T-helper 2 cell treated with Interferon-gamma antibody and Interleukin-4, amounts not matched to agents 100 ng/mL and 5 ng/mL, for 36 hours (primary cell): ENCODE measurements at places on chromosomes 2 and 18. TPM values are rescaled to one million over a fixed set of nuclear protein-coding genes. Genes with fewer than 3 reads are reported as not detected.

The VWA3B gene
- total RNA-seq: not detected in 2 replicates

The EDAR gene
- not detected in 2 replicates for total RNA-seq

The TTC21B gene
- 18.6 and 20.2 TPM in 2 replicates for total RNA-seq

The STON1 gene
- total RNA-seq: 1.7 and 1.9 TPM in 2 replicates

The SP140 gene
- 117 and 120 TPM in 2 replicates for total RNA-seq

The LONRF2 gene
- total RNA-seq: 0.16 and 0.27 TPM in 2 replicates

The COX5B gene
- total RNA-seq: 203 and 216 TPM in 2 replicates

The SIX2 gene
- total RNA-seq: not detected in 2 replicates

The KLHL14 gene
- total RNA-seq: not detected in 2 replicates

The RAD51AP2 gene
- not detected in 2 replicates for total RNA-seq

The MFSD2B gene
- 0.09 TPM in 1 of 2 replicates, not detected in the other for total RNA-seq

The RNF144A gene
- 36.4 and 43.8 TPM in 2 replicates for total RNA-seq

The AOX1 gene
- total RNA-seq: 0.20 TPM in 1 of 2 replicates, not detected in the other

The CHRND gene
- not detected in 2 replicates for total RNA-seq

The TMEM200C gene
- not detected in 2 replicates for total RNA-seq

The TUBA3E gene
- total RNA-seq: not detected in 2 replicates

The LRP2 gene
- total RNA-seq: 0.11 and 0.36 TPM in 2 replicates

The ANKRD53 gene
- total RNA-seq: not detected in 2 replicates

The ANKRD36C gene
- 76.2 and 83.0 TPM in 2 replicates for total RNA-seq

The CCT7 gene
- total RNA-seq: 321 and 361 TPM in 2 replicates

The IL37 gene
- total RNA-seq: not detected in 2 replicates

The PLEKHA3 gene
- total RNA-seq: 24.0 and 24.9 TPM in 2 replicates

The ANKRD62 gene
- not detected in 2 replicates for total RNA-seq

The MDH1B gene
- 0.09 and 0.32 TPM in 2 replicates for total RNA-seq

The MYCN gene
- total RNA-seq: 0.09 TPM in 1 of 2 replicates, not detected in the other

The GCG gene
- total RNA-seq: not detected in 2 replicates

The UBE2F gene
- total RNA-seq: 82.5 and 92.7 TPM in 2 replicates

The AKAIN1 gene
- total RNA-seq: not detected in 2 replicates

The RAX gene
- not detected in 2 replicates for total RNA-seq

The MC4R gene
- not detected in 2 replicates for total RNA-seq

The PASK gene
- total RNA-seq: 66.9 and 70.9 TPM in 2 replicates

The CMPK2 gene
- total RNA-seq: 47.0 and 48.5 TPM in 2 replicates

The RAPGEF4 gene
- 0.73 and 0.75 TPM in 2 replicates for total RNA-seq

The CCDC150 gene
- 9.0 and 9.6 TPM in 2 replicates for total RNA-seq

The SERPINB13 gene
- not detected in 2 replicates for total RNA-seq
